ENCODE measurements at places on chromosomes 16 and 17. TPM values are rescaled to one million over a fixed set of nuclear protein-coding genes. Genes with fewer than 3 reads are reported as not detected.

SLC12A3 gene
- not detected for total RNA-seq

PRAC2 gene
- not detected for total RNA-seq

DNA sequence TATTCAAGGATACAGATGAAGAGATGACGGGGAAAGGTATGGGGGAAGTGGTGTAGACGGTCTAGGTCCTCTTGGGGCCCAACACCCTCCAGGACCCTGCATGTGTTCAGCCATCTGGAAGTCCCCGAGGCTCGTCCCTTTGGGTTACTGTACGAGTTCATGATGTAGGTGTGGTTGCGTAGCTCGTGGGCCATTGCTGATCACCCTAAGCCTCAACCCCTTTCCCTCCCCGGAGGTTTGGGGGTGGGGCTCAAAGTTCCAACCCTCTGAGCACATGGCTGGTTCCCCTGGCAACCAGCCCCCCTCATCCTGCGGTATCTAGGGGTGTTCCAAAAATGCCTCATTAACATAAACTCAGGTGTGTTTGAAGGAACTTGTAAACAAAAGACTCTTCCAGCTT, 98.8 kb upstream of the METRNL start:
- H3K27ac ChIP-seq: no peak overlapping the region
- peaks cover 10% of the 10 kb centered on the region for H3K4me1 ChIP-seq
- no peaks in the 10 kb centered on the region for H3K27me3 ChIP-seq
- no peak for DNase-seq
- 0 out of 2 replicates have a peak, but pooled peaks cover 3% of the 10 kb centered on the region for H3K36me3 ChIP-seq

DNA sequence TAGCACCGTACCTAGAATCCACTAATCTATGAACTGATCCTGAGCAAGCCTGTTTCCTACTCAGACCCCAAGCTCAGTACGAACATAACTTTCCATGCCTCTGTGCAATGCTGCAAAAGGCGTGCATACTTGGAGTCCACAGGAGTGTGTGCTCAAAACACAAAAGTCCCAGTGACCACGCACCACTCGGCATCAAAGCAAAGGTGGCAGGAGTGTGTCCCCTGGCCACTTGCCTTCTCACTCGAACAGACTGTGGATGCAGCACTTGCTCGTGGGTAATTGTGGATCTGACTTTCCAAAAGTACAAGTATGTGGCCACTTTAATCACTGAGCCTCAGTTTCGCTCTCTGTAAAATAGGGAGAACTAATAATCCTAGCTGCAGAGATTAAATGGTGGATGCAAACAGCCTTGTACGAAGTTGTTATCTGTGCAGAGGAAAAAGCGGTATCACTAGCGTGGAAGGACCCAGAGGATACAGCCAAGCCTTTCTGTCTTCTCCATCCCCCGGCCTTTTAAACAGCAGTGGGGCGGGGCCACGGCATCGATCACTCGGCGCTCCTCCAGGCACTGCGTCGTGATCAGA, 311 bp upstream of the KDM8 start:
- H3K4me3 ChIP-seq: peak overlapping the region; percentile 63
- peaks cover 11% of the 10 kb centered on the region for H3K4me1 ChIP-seq
- no peaks in the 10 kb centered on the region for H3K36me3 ChIP-seq

CMTM2 gene
- total RNA-seq: not detected

All from SJSA1 (cell line).